Articular chondrocyte of knee joint (primary cell): ENCODE measurements at places on chromosomes 6 and 20. TPM values are rescaled to one million over a fixed set of nuclear protein-coding genes. Genes with fewer than 3 reads are reported as not detected.

The PHF20 gene
- total RNA-seq, result 62.1 and 66.6 TPM in 2 replicates

The NRSN2 gene
- 26.7 and 51.0 TPM in 2 replicates for total RNA-seq

The HTR1E gene
- total RNA-seq, result not detected in 2 replicates

The SRSF3 gene
- total RNA-seq, result 277 and 466 TPM in 2 replicates

The OVOL2 gene
- total RNA-seq, result not detected in 2 replicates

The VGLL2 gene
- total RNA-seq, result not detected in 2 replicates

The OLIG3 gene
- not detected in 2 replicates for total RNA-seq

The SEMG1 gene
- total RNA-seq, result not detected in 2 replicates
